ENCODE measurements at places on chromosomes 5 and 9.
A peak's percentile ranks its signal among the peaks of the same experiment; 100 is the strongest.

- DNase-seq = no peak
Measured at GRCh38 chr9:100377015-100377414, 24.3 kb upstream of the TEX10 start.

GRCh38 chr9:81083854-81084512 lies 605.4 kb downstream of the TLE1 start:
- DNase-seq = peak; percentile 9

DNA sequence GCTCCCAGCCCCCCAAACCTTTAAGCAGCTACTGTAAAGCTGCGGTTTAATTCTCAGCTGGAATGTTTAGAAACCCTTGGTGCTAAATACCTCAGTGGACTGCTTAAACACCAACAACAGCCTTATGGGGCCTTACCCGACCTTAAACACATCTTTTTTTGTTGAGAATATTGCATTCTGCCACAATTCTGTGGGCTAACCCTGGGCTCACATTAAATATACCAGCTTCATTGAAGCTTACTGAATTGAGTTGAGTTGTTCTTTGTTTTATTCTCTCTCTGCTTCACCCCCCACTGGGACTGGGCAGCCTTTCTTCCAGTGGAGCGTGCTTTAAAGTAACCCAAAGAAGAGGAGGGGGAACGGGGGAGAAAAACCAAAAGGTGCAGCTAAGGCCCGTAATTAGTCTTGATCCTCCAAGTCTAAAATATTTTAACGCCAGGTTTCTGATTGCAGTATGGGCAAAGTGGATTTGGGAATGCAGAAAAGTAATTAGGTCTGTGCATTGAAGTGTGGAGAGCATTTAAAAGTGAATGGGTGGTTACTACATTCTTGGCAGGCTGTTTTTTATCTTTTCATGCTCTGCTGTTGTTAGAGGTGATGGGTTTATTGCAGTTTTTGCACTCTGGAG lies 281.2 kb downstream of the NR2F1-AS1 start:
- no peak for DNase-seq

DNA sequence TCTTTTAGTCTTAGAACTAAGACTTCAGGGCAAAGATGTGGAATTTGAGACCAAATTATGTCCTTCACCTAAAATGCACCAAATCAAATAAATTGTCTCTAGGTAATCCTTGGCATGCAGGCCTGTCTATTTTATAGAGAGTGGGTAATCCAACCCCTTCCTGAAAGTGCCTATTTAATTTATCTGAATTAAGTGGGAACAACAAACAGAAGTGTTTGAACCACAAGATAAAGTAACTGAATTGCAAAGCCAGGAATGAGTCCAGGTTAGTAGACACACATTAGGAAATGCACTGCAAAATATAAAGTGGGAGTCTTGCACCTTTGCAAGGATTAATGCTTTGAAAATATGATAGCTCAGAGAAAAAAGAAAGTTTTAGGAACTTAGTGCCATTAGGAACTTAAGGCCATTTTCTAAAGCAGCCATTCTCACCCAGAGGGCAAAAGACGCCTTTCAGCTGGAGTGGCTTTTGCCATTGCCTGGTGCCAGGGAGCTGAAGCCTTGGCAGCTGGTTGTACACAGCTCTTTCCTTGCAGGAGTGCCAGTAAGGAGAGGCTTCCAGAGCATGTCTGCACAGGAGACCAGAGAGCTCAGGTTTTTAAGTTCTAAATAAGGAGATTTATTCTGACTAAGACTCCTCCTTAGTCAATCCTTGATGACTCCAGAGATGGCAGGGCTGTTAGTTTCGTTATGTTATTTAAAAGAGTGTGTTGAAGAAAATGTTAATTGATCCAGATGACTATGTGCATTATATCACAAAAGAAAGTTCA lies 151.7 kb upstream of the ELL2 start:
- no peak for DNase-seq
